Stimulated activated CD8-positive, alpha-beta memory T cell treated with anti-CD3 and anti-CD28 coated beads, Interleukin-15, amount 100 ng/mL, for 48 hours (primary cell): ENCODE measurements at places on chromosomes 11 and 22.

DNA sequence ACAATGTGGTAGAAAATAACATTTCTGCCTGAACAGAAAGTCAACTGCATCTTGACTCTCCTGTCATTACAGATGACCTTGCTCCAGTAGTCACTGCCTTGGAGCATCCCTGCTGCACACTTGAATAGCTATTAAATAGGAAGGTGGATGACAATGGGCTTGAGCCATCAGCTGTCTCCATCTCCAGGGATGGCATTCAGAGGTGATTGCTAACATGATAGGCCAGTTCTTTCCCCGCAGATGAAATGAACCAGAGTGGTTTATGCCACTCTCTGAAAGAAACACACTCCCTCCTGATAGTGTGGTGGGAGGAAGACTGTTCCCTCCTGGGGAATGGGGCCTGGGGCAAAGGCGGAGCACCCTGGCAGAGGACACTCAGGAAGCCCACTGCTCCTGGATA, 57.1 kb upstream of the OLFML1 start:
- no peak for DNase-seq

DNA sequence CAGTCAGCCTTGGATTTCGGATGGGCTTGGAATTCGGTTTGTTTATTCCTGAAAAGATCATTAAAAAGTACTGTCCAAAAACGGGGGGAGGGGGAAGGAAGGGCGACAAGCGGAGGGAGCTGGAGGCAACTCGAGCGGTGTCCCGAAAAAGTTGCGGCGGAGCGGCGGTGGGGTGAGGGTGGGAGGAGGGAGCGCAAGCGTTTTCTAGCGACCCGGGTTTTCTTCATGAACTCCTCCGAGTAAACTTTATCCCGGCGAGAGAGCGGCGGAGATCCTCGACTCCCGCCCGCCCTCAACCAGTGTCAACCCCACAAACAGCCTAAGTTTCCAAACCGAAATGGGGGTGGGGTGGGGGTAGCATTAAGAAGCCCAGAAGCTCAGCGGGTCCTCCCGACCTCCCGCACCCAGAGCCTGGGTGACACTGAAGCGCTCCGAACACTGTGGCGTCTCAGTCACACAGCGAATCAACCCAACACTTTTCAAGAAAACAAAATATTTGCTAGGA, 133.0 kb upstream of the C11orf58 start:
- no peak for DNase-seq

- DNase-seq = no peak
Observed at GRCh38 chr22:30605449-30606110, 1.4 kb upstream of the TCN2 start.

GRCh38 chr11:47786373-47786772, 19.2 kb upstream of the FNBP4 start:
- DNase-seq = no peak

- no peak for DNase-seq
Observed at GRCh38 chr11:128618603-128619002, 31.2 kb upstream of the ETS1 start.

GRCh38 chr11:12122083-12122482, 11.7 kb downstream of the MICAL2 start:
- DNase-seq = no peak
